ELR (cell line): ENCODE measurements at places on chromosomes 4 and X.

DNA sequence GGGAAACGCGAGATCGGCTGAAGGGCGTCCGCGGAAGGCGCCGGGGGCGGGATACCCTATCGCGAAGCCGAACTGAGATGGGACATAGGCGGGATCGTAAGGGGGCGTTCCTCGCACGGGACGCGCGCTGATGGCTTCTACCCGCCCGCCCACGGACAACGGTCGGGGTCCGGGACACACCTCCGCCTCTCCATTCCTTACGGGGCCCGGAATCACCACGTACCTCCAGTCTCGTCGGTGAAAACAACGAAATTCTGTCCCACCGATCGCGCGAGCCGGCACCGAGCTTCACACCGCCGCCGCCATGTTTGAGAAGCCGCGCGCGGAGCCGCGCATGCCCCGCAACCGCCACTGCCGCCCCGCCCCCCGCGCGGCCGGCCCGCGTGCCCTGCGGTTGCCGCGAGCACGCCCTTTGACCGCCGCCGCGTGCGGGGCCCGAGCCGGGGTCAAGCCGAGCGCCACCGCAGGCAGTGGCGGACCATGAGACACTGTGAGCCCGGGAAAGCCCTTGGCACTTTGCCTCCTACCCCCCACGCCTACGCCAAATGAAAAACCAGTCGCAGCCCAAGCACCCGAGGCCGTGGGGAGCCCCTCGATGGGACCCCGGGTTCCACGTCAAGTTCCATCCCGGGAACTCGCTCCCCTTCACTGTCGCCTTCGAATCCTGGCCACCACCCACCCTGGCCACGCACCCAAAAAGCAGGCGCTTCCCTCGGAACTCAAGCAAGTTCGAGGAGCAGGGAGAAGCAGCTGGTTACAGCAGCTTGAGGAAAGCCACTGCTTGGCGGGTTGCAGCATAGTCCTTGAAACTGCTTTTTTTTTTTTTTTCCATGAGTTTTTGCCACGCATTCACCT lies at the start of gene SCML2:
Gene SCML2 (minus strand): TSS at position 320 of the 855 bp plus-strand sequence. CDS start 20,617 bp downstream, outside the sequence.
- DNase-seq = peak; percentile 50

GRCh38 chrX:10615931-10616774 lies 4.2 kb downstream of the MID1 start:
- peak; percentile 71 for DNase-seq

DNA sequence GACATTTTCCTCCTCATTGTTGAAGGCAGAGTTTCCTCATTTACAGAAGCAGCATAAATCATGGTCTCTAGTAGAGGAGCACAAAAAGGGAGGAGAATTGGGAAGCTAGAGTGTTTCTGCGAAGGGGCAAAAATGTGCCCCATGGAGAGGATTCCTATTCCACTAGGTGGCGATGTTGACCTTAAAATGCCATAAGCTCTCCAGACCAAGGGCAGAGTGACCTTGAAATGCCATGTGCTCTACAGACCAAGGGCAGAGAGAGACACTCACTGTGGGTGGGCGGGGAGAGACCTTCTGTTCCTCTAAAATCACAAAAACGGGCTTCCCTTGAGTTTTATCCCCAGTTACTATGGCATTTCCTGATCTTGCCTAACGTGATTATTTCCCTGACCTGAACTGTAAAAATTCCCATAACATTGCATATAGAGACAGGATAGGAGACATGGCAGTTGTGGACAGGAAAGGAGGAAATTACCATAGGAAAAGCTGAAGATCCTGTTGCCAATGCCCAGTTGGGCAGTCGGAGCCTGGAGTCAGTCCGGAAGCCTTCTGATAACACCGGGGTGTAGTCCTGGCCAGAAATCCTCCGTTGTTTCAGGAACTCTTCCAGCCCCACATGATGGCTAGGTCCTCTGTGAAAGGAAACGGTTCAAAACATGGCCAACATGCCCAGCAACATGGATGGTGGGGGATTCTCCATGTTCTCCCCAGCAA lies 567.7 kb downstream of the MAGEB5 start:
- peak; percentile 2 for DNase-seq

- DNase-seq = no peak
Observed at GRCh38 chr4:130110770-130111169, 1014.8 kb downstream of the C4orf33 start.

- no peak for DNase-seq
Observed at GRCh38 chrX:31845003-31845402, 773.2 kb upstream of the FTHL17 start.

DNA sequence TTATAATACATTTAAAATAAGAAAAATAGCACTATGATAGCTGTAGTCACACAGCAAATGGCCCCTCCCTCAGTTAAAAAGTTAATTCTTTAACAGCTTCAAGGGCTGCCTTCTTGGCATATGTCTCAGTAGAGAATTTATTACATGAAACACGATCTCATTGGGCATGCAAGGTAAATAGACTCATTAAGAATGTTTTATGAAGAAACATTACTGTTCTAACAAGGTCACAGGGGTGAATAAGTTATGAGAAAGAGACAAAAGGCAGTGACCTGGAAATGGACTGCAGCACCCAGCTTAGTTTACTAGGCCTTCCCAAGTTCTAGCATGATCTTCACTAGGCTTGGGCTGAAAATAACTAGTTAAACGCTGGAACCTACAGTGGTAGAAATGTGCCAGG lies 277.7 kb downstream of the NR3C2 start:
- DNase-seq = no peak

GRCh38 chr4:115110191-115111181 lies 2.9 kb downstream of the NDST4 start:
- DNase-seq = no peak

GRCh38 chrX:154967603-154968002 lies 54.9 kb downstream of the F8 start:
- peak; percentile 57 for DNase-seq

- DNase-seq = no peak
Observed at GRCh38 chr4:179804440-179804839, 2362.2 kb upstream of the AGA start.

GRCh38 chr4:162871990-162872389 lies 294.7 kb downstream of the NAF1 start:
- DNase-seq = no peak

GRCh38 chrX:154460326-154460725 lies 2.2 kb downstream of the PLXNA3 start:
- no peak for DNase-seq

DNA sequence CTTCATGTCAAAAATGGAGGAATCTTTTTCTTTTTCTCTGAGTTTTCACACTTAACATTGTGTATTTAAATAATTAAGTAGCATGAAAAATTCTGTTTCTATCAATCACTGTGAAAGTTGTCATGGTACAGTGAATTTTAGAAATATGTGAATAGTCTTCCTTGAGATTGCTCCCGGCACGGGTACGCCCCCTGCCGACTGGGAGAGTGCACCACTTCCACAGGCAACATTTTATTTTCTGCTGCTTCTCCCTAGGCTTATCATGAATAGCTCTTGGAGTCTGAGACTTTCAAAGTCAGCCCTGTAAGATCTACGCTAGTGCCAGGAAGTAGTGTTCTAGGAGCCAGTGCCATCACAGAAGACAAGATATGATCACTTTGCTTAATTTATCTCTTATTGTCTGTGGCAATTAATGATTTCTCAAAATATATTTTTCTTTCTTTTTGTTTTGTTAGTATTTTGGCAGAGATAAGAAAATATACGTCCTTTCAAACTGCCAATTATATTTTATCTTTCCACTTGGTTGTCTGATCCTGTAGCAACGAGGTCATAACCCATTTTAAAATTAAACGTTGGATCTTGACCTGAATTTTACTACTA lies 763.8 kb upstream of the AADAT start:
- DNase-seq = peak; percentile 46

GRCh38 chr4:13129095-13129494 lies 355.0 kb downstream of the RAB28 start:
- no peak for DNase-seq
